ENCODE measurements at places on chromosomes 5 and 9.
A peak's percentile ranks its signal among the peaks of the same experiment; 100 is the strongest.

DNA sequence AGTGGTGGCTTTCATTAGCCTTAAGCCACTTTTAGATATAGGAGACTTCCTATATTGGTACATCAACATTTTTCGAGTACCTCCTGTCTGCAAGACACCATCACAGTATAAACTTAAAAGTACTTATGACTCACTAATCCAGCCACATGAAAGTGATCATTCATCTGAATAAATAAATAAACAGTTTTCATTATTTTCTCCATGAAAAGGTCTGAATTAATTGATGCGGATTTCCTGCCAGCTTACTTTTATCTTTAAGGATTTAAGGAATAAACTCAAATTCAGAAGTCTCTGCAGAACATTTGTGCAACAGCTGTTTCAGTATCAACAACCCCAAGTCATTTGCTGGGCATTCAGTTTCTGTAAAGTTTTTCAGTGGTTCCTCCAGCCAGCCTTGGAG is 4.0 kb downstream of the SAP30L start:
- DNase-seq: no peak

- no peak for DNase-seq
Observed at GRCh38 chr5:32960340-32961058, 249.4 kb downstream of the NPR3 start.

DNA sequence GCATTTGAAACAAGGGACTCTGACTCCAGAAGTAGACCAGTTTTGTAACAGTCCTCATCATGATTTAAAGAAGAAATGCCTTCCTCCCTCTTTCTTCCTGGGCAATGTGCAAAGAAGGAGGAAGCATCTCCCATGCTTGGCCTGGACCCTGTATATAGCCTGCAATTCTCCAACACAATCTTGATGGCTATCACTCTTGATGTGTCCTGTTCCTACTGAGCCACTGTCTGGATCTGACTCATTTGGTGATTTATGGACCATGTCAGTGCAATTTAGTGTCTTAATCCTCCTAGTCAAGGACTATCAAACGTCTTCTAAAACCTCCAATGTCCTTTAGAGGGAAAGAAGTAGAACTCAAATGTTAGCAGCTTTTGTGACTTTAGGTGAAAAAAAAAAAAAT is 697.3 kb downstream of the TLR4 start:
- DNase-seq: no peak

GRCh38 chr5:32298059-32298415 is 14.7 kb downstream of the MTMR12 start:
- DNase-seq: peak; percentile 53

- no peak for DNase-seq
Observed at GRCh38 chr5:61330341-61330844, 1.7 kb upstream of the ZSWIM6 start.

DNA sequence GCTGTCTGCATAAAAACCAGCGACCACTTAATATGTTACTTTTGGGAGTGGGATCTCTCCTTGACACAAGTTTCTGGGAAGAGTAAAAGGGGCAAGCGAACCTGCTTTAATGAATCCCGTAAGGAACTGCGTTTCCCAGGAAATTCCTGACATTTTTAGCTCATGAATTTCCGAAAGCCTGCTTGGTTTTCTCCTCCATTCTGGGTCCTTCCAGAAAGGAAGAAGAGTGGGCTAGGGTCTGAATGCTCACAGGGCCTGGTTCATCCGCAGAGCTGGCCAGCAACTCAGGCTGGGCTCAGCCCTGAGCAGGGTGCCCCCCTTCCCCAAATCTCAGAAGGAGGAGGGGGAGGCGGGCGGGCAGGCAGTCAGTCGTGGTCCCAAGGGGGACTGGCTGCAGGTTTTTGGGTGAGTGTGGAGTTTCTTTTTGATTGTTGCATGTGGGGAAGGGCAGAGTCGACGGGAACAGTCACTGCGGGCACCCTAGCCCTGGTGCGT is 1.2 kb upstream of the PURA start:
- DNase-seq: no peak

- DNase-seq: no peak
Observed at GRCh38 chr5:67179697-67180361, 16.8 kb downstream of the CD180 start.

GRCh38 chr9:111131211-111131610 is 92.9 kb upstream of the LPAR1 start:
- no peak for DNase-seq

Measured in activated T-cell treated with anti-CD3 and anti-CD28 coated beads, Interleukin-2, amount 50 U/mL, for 48 hours (primary cell).